ENCODE measurements at places on chromosomes 11 and 22.

- no peak for DNase-seq
Observed at GRCh38 chr22:20095521-20095920, 15.5 kb downstream of the DGCR8 start.

GRCh38 chr11:64507832-64508375 is 83.1 kb upstream of the SLC22A12 start:
- no peak for DNase-seq

GRCh38 chr11:34915136-34916014 is 804 bp downstream of the APIP start:
- no peak for DNase-seq

GRCh38 chr11:108895579-108896480 is 231.0 kb downstream of the DDX10 start:
- DNase-seq: no peak

DNA sequence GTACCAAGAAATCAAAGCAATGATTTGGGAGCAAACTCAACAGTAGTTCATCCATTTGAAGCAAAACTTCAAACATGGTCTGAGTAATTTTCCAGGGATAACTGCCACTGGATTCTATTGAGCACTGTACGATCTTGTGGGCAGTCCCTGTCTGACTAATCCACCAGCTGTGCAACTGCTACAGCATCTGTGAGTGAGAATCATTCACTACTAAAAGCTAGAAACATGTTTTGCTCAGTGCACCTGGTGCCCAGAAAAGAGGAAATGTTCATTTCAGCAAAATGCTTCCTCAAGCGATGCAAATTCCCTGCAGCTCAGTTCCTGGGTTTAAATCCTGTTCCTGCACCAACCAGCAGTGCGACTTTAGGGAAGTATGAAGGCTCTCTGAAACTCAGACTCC is 1077.9 kb downstream of the DLG2 start:
- no peak for DNase-seq

DNA sequence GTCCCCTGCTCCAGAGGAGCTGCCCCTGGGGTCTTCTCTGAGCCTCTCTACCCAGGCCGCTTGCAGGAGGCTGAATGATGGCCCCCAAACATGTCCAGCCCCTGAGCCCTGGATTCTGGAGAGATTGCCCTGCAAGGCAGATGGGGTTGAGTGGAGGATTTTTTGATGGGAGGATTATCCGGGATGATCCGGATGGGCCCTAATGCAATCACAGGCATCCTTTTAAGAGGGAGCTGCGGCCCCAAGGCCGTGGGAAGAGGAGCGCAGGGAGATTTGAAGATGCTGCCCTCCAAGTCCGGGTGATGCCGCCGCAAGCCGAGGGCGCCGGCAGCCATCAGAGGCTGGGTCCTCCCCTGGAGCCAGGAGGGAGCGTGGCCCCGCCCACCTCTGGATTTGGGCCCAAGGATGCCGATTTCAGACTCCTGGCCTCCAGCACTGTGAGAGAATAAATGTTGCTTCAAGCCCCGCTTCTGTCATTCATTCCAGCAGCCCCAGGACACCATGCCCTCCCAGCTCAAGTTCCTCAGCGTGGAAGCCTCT is 66.0 kb downstream of the WNT7B start:
- DNase-seq: no peak

DNA sequence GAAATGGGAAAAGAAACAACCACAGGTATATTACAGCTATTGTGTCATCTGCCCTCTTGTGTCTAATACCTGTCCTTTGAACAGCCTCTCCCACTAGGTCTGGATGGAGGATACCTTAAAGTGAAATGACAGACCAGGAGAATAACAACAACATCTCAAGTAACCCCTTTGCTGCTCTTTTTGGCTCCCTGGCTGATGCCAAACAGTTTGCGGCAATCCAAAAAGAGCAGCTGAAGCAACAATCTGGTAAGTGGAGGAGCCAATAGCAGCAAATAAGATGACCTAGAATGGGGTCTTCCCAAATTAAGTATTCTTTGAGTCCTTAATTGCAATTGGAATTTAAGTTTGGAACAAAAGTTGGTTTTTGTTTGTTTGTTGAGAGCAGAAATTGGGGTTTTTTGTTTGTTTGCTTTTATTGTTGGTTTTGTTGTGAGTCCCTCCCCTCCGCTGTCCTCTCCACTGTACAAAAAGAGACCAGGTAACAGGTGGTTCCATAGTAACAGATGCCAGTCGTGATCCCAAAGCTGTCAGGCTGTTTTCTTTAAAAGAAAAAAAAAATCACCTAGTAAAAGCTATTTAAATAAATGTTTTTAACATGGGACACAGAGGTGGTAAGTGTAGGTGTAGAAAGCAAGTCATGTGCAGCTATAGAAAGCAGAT is 5.7 kb downstream of the UBE4A start:
- no peak for DNase-seq

DNA sequence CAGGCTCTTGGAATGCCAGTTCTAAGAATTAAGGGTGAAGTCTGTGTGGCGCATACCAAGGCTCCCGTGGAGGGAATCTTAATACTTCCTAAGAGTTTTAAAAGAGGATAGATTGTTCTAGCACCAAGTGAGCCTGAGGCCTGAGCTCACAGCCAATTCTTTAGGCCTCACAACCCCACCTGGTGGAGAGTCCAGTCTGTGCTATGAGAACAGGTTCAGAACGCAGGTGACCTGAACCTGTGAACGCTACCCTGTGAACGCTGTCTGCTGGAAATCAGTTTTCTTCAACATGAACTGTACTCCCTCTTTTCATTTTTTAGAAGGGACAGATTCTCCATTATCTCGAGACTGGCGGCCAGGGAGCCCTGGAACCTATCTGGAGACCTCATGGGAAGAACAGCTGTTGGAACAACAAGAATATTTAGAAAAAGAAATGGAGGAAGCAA is 43.2 kb upstream of the DLAT start:
- peak; percentile 89 for DNase-seq

DNA sequence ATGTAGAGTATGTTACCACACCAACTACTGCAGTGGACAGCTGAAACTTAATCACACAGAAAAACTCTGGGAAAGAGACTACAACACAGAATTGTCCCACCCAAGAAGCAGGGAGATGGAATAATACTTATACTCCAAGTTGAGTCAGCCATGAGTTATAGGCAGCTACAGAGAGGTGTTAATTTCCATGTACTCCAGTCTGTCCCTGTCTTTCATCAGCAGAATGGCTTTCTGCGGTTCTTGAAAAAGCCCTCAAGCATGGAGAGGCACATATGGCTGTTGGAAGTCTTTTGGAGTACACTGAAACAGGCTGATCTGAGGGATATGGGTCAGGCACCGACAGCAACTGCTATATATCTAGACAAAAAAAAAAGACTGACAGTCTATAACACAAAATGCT is 219.5 kb downstream of the DLG2 start:
- no peak for DNase-seq

DNA sequence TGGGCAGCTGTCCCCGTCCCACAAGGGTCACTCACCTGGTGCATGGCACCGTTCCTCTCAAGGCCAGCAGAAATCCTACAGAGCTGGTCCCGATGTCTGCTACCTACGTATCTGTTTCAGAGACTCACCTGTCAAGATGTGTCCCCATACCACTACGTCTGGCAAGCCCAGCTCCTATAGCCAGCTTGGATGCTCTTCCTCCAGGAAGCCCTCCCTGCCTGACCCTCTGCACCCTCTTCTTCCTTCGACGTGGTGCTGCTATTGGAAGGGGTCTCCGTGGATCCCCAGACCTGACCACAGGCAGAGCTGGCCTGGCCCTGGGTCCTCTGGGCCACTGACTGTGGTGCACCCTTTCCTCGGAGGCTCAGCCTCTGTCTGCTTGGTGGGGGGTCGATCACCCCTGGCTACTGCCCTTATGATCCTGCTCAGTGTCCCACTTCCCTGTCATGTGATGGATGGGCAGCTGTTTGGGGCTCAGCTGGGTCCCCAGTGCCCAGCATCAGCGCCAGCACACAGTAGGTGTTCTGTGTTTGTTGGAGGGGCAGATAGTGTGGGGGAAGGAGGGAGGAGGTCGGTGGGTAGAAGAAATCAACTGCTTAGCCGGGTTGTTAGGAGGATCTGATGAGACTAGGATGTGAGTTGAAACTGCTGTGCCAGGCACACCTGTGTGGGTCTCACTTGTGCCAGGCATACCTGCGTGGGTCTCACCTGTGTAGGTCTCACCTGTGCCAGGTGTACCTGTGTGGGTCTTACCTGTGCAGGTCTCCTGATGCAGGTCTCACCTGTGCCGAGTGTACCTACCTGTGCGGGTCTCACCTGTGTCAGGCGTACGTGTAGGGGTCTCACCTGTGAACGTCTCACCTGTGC is 21.7 kb upstream of the ARHGAP8 start:
- DNase-seq: no peak

- no peak for DNase-seq
Observed at GRCh38 chr22:48651981-48652538, 1175.6 kb downstream of the BRD1 start.

- DNase-seq: no peak
Observed at GRCh38 chr11:30258679-30259078, 27.9 kb downstream of the FSHB start.

DNA sequence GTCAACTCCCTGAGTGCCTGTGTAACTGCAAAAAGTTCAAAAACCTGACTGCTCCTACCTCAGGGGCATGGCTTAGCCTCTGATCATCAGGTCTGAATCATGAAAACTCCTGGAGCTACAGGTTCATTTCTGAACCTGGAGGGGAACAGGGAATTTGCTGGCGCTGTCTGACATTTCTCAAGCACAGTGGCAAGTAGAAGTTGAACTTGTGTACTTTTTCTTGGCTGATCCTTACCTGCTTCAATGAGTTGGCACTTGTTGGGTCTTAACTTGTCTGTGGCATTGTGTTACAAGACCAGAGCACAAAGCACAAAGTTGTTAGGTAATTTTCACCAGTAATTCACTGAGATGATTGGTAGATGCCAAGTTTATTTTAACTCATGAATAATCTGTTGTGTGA is 3.3 kb downstream of the TMEM109 start:
- no peak for DNase-seq

GRCh38 chr11:34516247-34517040 is 2.9 kb upstream of the ELF5 start:
- no peak for DNase-seq

DNA sequence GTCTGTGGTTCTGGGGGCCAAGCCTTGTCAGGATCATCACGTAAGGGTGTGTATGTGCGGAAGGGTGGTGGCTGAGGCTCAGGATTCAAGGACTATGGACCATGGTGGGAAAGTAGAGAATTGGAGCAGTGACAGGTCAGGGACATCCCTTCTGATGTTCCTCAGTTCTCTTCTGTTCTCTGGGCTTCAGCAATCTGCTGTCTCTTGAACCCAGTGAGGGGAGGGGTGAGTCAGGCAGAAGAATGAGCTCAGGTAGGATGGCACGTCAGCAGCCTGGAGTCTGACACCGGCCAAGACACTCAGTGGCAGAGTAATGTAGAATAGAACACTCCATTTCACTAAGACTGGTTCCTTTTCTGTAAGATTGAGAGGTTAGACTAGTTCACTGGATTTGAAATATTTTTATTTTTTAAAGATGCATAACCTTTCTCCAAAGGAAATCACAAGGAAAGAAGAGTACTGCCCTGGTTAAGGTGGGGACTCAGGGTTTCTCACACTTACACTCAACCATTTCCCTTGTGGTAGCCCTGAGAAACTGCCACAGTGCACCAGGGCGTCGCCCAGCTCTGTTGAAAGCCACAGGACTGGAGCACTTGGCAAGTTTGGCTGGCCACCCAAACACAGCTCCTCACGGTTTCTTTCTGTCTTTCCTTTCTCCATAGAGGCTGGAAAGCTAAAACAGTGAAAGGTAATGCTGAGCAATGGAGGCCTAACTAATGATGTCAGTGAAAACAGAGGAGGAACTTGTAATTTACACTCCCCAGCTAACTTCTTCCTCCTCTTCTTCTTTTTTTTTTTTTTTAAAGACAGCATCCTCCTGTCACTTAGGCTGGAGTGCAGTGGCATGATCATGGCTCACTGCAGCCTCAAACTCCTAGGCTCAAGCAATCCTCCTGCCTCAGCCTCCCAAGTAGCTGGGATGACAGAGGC is 23.1 kb upstream of the MICAL2 start:
- no peak for DNase-seq

- no peak for DNase-seq
Observed at GRCh38 chr11:123104697-123105096, 42.8 kb upstream of the HSPA8 start.

- DNase-seq: no peak
Observed at GRCh38 chr11:64472593-64473455, 113.9 kb downstream of the RPS6KA4 start.

DNA sequence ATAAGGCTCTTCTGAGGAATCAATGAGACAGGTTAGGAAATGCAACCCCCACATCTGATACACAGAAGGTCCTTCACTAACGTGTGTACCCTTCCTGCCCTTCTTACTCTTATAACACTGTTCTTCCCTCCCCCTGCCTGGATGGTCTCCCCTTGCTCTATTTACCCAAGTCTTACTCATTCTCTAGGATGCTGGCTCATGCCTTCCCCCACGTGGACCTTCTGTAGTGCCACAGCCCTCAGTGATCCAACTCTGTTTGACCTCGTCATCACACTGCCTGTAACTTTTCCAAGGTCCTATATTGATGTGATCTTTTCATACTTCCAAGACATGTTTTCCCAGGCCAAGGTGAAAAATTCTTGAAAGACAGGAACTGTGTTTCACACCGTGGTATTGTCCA is 79.8 kb downstream of the C11orf58 start:
- DNase-seq: no peak

DNA sequence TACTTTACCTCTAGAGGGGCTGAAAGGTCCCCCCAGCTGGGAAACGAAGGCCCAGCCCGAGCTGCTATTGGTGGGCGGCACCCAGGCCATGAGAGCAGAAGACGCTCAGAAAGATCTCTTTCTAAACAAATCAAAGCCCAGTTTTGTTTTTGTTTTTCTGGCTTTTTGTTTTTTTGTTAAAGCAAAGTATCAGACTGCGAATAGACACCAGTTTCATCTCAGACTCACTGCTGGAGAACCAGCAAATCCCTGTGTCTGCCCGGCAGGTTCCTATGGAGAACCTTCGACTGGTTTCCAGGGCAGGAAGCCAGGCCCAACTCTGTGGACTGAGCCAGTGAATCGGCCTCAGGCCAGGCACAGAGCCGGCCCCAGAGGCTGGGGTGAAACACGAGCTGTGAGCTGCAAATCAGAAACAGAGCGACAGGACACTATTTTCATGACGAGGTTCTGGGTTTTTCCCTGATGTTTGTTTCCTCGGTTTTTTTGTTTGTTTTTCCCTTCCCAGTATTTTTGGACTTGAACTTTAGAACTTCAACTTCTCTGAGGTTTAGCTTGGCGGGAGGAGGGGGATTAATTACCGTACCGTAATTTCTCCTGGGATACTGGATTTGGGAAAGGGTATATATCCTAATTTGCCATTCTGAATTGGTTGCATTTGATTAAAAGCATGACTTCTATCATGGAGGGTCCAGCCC is 16.0 kb upstream of the B4GALNT4 start:
- peak; percentile 71 for DNase-seq

Data from large intestine (tissue), 12 donors.